Breast epithelium (tissue), 4 donors: ENCODE measurements at places on chromosomes 16 and 17. TPM values are rescaled to one million over a fixed set of nuclear protein-coding genes. Genes with fewer than 3 reads are reported as not detected.

The NPW gene
- not detected for total RNA-seq

DNA sequence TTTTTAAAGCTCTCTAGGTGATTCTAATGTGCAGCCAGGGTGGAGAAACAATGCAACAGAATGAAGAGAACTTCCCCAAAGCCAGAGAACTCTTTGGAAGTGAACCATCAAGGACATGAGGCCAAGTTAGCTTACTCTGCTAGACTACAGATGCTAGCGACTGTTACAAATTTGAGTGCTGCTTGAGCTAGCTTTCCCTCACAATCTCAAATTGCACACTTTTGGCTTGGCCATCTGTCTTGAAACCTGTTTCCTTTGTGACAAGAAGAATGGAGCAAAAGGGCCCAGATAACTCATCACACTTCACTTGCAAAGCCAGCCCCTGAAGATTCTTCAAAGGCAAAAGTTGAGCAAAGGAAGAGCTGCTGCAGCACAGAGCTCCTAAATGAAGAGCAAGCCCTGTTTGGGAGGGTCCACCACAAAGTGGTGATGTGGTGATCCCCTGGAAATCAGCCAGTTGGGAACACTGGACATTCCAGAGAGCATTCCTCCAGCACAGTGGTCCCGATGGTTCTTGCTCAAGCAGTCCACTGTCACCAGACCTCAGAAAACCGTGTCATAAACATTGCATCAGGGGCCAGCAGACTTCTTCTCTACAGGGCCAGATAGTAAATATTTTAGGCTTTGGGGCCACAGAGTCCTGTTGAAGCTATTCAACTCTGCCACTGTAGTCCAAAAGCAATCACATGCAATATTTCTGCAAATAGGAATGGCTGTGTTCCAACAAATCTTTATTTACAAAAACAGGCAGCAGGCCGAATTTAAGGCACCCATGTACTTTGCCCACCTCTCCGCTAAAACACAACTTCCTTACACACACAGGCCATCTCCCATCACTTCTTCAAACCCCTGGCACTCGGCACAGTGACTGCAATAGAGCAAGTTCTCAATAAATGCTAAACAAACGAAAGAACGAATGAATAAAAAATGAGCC, 21.2 kb downstream of the SLC39A11 start:
- DNase-seq: no peak

DNA sequence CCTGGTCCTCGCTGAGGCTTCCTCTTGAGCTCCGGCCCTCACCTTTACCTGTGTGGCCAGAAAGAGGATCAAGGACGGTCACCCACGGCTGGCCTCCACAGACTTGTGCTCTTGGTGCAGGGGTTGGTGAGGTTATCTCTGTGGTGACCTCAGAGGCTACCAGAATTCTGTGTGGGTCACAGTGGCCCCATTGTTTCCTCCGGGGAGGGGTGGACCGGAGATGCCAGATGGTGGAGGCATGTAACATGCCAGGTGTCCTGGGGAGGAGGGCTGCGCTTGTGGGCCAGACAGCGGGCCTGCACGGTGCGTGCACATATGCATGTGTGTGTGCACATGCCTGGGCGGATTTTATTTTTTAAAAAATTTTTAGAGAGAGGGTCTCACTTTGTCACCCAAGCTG, 6.3 kb downstream of the SGCA start:
- DNase-seq: no peak

The KIF18B gene
- total RNA-seq: 0.15 TPM

DNA sequence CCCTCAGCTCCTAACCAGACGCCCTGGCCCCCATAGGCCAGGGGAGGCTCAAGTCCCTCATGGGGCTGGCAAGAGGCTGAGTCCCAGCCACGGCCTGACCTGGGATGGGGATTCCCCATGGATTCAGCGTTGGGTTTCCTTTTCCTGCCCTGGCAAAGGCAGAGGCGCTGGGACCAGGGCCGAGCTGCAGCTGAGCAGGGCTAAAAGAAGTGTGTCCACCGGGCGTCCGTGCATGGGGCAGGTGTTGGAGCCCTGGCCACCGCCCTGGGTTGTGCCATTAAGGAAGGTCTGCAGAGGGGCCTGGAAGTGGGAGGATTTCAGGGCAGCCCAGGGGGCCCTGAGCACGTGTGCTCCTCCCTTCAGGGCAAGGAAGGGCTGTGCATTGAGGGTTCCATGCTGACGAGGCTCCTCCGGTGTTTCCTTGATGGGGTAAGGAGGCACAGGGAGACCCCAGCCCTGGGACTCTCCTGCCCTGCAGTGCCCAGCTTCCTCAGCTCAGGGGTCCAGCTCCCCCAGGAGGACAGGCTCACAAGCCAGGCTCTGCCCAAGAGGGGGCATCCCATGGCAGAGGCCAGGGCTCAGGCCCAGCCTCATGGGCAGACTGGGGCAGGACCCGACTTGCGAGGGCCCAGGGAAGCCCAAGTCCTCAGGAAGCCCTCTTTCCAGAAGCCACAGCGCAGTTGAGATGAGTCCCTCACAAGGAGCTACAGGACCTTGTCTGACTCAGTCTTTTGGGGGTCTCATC, 10.1 kb downstream of the TBC1D26 start:
- DNase-seq: no peak

The TBX21 gene
- total RNA-seq: 1.8 TPM
